ENCODE measurements at places on chromosomes 16 and 17.

DNA sequence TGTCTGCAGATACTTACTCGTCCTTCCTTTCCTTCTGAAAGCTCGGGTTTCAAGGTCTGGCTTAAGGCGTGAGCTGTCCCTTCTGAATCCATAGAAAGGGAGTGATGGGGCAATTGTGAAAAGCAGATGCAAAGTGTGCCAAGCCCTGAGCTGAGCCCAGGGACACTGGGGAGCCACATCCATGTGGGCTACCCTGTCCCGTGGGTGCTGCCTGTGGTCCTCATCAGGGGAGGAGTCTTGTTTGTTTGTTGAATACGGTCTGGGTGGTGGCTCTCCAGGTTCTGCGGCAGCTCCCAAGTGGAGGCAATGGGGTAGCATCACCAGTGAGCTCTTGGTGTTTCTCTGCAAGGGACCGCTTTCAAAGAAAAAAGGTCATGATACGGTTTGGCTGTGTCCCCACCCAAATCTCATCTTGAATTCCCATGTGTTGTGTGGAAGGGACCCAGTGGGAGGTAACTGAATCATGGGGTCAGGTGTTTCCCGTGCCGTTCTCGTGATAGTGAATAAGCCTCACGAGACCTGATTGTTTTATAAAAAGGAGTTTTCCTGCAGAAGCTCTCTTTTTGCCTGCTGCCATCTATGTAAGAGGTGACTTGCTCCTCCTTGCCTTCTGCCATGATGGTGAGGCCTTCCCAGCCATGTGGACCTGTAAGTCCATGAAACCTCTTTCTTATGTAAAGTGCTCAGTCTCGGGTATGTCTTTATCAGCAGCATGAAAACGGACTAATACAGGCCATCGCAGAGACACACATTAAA, 1.0 kb upstream of the ALG1 start:
- no peak for DNase-seq

- DNase-seq: no peak
Measured at GRCh38 chr17:45258981-45259380, 2.9 kb downstream of the SPATA32 start.

- DNase-seq: no peak
Measured at GRCh38 chr16:54487933-54488332, 201.3 kb upstream of the IRX3 start.

DNA sequence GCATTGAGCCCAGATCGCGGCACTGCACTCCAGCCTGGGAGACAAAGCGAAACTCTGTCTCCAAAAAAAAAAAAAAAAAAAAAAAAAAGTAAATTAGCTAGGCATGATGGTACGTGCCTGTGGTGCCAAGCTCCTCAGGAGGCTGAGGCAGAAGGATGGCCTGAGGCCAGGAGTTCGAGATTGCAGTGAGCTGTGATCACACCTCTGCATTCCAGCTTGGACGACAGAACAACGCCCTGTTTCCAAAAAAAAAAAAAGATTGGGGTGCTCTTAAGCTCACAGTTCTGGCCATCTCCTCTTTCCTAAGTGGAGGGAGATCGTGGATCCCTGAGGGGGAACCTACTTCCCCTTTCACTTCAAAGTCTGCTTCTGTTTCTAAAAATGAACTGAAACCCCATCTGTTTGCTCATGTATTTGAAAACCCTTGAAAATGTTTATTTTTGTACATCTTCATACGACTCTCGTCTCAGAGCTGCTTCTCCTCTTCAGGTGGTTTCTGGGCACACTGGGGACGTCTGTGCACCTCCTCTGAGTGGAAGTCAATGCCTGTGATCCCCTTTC, 138.8 kb downstream of the PRKCA start:
- DNase-seq: no peak

DNA sequence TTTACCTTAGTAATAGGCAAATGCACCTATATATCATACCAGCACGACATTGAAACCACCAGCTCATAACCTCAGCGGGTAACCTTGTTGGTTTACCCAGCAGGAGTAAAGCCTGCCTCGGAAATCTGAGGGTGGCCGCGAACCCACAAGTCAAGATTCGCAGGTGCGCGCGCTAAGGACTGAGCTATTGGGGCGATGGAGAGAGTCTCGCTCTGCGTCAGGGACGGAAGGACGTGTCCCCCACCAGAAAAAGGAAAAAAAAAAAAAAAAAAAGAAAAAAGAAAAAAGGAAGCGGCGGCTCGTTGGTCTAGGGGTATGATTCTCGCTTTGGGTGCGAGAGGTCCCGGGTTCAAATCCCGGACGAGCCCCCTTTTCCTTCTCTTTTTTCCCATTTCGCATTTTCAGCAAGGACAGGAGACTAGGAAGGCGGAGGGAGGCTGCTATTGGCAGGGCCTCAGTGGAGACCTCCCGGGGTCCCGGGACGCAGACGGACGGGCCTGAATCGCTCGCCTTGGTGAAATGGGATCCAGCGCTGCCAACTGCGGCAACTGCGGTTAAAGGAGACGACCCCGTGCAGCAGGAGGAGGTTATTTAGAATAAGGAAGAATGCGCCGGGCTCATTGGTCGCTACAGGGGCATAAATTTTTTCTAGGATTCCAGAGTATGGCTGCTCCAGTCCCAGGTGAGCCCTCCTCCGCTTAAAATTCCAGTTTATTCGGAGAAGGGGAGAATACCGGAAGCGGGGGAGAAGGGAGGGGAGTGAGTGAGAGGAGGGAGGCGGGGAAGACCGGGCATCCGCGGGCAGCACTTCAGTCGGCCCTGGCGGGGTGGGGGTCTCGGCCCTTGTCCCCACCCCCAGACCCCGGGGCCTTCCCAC, at the start of gene OR1F1:
Gene OR1F1 (plus strand): TSS at position 407 of the 877 bp plus-strand sequence.
- DNase-seq: peak; percentile 80

DNA sequence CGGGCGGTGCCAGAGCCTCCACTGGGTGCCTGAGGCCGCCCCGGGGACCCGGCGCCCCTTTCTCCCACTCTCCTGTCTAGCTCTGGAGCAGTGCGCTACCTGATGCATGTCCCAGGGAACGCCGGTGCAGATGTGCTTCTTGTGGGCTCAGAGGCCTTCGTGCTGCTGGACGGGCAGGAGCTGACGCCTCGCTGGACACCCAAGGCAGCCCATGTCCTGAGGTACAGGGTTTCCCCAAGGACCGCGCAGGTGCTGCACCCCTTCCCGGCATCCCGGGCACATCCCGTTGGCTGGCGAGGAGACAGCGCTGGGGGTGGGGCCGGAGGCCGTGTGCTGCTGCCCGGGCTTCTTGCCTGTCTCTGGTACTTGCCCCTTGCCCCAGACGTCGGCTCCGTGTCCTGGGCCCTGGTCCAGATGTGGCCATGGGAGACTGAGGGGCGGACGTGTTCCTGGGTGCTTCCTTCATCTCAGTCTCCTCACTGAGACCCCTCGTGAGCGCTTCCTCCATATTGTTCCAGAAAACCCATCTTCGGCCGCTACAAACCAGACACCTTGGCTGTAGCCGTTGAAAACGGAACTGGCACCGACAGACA, 12.5 kb downstream of the RGS11 start:
- DNase-seq: no peak

GRCh38 chr17:56876766-56877179, 37.1 kb downstream of the TRIM25 start:
- no peak for DNase-seq

DNA sequence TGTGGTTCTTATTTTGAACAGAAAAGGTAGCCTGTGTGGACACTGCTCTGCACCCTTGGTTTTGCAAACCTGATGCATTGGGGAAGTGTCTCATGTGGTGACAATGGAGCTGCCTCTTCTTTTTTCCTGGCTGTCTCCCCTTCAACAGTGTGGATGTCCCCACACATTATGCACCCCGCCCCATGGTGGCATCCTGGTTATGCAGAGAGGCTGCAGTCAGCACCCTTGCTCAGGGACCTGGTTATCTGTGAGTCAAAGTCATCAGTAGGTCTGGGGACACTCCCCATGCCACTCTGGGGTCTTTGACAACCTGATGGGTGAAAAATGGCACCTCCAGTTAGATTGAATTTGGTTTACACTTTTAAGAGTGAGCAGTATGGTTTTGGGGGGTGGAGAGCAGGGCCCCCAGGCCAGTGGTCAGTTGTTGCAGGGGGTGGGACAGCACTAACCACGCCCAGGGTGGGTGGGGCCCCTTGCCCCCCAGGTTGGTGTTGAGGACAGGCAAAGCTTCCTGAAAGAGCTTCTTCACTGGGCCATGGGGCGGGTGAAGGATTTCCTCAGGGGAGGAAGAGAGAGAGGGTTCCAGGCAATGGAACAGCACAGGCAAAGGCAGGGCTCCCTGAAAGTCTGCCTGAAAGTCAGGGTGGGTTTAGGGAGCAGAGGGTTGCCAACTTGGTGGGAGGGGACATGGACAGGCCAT, 24.6 kb upstream of the KCNJ12 start:
- no peak for DNase-seq

DNA sequence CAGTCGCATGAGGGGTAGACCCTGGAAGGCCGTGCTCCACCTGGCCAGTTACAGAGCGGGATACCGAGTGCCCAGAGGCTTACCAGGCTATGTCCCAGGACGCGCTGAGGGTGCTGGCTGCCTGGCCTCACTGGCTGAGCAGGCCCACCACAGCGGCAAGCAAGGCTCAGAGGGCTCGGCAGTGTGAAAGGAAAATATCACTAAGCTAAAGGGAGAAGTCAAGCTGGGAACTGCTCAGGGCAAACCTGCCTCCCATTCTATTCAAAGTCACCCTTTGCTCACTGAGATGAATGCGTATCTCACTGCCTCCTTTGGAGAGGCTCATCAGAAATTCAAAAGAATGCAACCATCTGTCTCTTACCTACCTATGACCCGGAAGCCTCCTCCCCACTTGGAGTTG, 37.4 kb downstream of the CCDC57 start:
- no peak for DNase-seq

DNA sequence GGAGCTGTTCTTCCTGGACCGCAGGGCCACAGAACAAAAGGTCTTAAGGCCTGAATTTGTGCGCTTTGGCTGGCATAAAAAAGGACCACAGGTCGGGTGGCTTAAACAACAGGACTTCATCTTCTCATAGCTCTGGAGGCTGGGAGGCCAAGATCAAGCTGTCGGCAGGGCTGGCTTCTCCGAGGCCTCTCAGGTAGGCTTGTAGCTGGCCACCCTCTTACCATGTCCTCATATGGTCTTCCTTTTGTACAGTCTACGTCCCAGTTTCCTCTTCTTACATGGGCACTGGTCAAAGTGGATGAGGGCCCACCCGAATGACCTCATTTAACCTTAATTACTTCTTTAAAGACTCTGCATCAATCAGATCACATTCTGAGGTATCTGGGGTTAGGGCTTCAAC, 257.6 kb downstream of the CBLN1 start:
- DNase-seq: no peak

GRCh38 chr16:69165584-69165983, 21.4 kb upstream of the SNTB2 start:
- DNase-seq: no peak

DNA sequence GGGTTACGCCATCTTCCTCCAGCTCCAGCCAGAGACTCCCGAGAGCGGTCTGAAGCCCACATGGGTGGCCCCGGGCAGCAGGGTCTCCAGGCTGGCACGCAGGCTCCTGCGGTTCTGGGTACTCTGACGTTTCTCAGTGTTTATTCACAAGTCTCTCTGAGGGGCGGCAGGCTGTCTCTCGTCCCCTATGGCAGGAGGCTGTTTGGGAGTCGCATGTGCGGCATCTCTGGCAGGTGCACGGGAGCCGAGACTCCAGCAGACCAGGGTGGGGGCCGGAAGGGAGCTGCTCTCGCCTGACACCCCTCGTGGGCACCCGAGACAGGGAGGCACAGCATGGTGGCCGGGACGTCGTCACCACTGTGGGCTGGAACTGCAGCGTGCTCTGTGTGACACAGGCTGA, 48.1 kb downstream of the ZNF778 start:
- no peak for DNase-seq
